ENCODE measurements at places on chromosomes 13 and 19.

DNA sequence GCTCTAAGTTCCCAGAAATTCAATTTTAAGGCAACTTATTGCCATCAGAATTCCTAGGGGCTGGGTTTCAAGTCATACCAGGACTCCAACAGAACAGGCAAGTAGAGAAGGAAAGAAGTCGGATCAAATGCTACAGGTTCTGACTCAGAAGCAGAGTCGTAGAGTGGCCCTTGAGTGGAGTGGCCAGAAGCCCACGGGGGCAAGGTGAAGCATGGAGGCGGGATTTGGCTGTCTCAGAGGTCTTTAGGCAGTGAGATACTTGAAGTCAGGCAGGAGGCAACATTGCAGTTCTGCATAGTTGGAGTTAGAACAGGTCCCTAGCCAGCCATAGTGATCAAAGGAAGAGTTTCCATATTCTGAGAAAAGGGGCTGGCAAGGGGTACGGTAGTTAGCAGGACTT is 111.6 kb downstream of the NHLRC3 start:
- no peak for DNase-seq

DNA sequence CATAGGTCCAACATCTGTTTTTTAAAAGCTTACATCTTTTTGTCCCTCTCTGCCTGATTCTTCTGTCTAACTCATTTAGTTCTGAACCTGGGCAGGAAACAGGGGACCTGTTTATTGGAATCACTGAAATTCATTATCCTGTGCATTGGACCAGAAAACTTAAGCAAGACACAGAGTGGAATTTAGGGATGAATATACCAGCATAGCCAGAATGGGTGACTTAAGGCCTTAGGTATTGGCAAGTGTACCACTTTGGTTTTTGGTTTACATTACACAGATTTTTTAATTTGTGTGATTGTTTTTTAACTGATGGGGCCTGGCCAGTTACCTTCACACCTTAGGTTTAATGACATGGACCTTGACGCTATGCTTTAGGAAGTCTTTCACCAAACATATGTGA is 232.5 kb downstream of the GPC5 start:
- DNase-seq, result no peak

DNA sequence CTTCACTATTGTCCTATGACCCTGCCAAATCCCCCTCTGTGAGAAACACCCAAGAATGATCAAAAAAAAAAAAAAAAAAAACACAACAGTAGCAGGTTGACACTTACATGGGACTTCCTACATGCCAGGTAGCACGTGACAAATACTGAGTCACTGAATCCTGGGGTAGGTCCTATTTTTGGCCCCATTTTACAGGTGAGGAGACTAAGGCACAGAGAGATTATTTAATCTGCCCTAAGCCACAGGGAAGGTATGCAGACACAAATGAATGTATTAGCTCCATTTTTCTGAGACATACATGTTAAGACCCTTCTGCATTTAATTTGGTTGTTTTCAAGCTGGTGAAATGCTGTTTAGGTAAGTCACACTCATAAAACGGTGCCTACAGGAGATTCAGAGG is 15.7 kb downstream of the ZNF575 start:
- no peak for DNase-seq

DNA sequence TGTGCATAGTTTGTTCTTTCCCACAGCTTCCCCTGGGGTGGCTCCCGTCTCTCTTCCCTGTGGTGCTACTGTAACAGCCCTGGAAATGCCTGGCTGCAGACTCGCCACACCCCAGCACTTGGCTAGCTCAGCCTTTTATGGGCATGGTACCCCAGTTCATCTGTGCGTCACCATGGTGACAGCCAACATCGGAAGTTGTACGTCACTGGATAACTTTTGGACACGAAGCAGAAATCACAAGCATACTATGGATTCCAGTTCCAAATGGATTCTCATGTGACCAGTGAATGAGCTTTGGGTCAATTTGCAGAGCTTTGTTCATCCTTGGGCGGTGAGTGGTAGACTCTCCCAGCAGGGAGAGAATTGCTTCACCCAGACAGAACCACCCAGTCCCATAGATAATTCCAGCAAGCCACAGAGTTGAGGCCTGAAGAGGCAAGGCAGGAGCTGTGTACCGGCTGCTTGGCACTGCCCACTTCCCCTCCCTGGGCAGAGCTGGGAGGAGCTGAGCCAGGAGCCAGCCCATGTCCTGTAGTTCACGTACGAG is 54.4 kb downstream of the COL4A2 start:
- no peak for DNase-seq

- DNase-seq, result no peak
These were observed 197.1 kb downstream of the VWA8 start for GRCh38 chr13:41763782-41764181.

DNA sequence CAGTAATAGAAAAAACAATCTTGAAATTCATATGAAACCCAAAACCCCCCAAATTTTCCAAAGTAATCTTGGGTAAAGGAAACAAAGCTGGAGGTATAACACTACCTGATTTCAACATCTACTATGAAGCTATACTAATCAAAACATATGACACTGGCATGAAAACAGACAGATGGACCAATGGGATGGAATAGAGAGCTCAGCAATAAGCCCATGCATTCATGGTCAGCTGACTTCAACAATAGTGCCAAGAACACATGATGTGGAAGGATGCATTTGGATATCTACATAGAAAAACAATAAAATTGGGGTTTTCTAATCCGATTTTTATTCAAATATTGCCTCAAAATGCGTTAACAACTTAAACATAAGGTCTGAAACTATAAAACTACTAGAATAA is 32.2 kb upstream of the ZNF766 start:
- no peak for DNase-seq

DNA sequence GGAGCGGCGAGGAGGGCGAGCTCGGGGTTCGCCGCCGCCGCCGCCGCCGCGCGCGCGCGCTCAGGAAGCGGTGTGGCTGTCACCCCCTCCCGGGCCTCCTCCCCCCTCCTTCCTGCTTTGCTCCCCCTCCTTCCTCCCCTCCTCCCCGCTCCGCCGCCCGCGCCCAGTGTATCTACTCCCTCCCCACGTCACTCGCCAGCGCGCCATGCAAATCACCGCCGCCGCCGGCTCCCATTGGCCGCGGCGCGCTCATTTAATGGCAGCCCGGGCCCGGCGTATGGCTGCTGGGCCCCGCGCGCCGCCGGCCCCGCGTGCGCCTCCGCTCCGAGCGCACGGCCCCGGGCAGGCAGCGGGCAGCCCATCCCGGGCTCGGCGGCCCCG is 335 bp upstream of the SOX1 start:
- DNase-seq, result peak; percentile 97

- DNase-seq, result no peak
These were observed 21.8 kb upstream of the ZNF30 start for GRCh38 chr19:34904664-34905527.

GRCh38 chr13:49342454-49342853 is 94.7 kb downstream of the CDADC1 start:
- DNase-seq, result no peak

- DNase-seq, result no peak
These were observed 11.2 kb downstream of the IL17D start for GRCh38 chr13:20714563-20715329.

DNA sequence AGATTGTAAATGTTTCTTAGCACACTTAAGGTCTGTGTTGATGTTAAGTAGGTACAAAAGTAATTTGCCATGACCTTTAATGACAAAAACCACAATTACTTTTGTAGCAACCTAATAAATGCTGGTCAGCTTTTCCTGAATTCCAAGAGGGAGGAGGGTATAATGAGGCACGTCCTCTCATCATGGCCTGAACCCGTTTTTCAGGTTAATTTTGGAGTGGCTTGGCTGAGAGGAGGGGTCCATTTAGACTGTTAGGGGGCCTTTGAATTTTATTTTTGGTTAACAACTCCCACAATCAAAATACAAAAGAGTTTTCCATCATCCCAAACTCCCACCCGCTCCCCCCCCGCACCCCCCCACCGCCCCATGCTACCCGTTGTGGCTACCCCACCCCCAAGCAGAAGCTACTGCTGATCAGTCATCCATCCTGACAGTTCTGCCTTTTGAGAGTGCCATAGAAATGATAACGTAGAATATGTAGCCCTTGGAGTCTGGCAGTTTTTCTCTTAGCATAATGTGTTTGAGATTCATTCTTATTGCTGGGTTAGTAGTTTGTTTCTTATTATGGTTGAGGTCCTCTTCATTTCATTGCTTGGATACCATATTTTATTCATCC is 14.4 kb upstream of the PLEKHF1 start:
- DNase-seq, result no peak

DNA sequence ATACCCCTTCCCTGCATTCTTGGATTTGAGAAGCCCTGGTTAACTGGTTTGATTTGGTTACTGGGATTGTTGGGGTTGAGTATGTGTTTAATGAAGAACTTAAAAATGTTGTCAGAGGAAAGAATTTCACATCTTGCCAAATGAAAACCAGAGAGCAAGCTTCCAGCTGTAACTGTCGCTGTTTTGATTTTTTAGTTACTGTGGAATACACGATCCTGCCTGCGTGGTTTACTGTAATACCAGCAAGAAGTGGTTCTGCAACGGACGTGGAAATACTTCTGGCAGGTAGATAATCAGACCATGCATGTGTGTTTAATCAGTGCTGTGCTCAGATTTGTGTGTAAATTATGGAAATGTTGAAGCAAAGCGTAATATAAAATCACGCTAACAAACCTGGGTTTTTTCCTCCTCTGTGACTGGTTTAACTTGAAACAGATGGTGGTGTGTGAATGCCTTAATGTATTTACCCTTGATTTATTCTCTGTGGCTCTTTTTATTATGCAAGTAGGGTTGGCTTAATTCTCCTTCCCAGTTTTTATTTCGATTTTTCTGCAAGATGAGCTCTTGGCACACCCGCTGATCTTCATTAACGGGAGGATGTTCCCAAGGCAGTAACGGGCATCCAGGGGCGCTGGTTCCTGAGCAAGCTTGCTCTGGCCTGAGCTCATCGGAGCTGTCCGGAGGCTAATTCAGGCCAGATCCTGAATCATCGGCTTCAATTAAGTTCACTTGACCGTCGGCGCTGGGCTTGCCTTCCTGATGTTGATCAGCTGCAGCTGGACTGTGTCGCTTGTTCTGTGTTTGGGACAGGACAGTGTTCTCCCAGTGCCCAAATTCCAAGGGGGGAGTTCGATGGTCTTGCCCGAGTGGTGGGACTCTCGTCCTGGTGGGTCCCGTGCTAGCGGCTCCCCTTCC is 16.0 kb downstream of the UPF1 start:
- no peak for DNase-seq

- DNase-seq, result no peak
These were observed 1.0 kb downstream of the IRF2BP1 start for GRCh38 chr19:45884682-45885555.

DNA sequence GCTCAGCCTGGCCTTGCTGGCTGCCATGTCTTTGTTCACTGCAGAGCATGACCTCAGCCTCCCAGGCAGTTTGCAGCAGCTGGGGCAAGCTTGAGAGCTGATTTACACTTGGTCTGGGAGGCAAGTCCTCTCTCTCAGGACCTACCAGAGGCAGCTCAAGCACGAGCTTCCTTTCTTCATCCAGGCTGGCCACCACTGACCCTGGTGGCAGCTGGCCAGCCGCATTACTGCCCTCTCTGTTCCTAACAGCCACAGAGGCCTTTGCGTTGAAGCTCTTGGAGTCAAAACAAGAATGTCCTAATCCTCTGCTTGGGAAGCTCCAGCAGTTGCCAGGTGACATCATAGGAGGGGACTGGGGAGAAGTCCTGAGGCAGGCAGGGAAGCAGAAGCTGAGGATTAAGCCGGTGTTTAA is 85.7 kb downstream of the NUFIP1 start:
- DNase-seq, result no peak

DNA sequence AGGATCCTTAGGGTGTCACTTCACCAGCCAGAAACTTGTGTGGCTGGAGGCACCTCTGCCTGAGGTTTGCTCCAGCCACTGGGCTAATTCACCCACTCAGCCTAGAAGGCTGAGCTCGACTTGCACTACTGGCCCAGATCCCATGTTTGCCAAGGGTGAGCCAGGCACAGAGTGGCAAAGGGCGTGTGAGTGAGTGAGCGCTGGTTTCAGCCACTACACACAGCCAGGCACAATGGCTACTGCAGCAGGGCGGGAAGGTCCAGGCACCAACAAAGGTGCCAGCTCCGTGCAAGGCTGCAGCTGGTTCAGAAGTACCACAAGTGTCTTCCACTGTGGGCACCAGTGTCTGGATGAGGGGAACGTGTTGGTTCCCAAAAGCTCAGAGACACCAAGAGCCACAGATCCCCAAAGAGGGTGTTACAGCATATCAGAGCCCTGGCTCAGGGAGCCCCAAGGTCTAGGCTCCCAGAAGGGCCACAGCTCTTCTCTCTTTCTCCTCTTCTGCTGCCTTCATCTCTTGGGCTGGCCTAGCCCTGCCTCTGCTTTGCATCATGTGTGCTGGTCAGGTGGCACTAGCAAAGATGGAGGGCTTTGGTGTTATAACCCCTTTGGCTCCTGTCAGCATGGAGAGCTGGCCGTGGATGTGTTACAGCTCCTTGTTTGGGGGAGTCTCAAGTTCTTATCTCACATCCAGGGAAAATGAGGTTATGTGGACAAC is 736.3 kb upstream of the KLHL1 start:
- no peak for DNase-seq

DNA sequence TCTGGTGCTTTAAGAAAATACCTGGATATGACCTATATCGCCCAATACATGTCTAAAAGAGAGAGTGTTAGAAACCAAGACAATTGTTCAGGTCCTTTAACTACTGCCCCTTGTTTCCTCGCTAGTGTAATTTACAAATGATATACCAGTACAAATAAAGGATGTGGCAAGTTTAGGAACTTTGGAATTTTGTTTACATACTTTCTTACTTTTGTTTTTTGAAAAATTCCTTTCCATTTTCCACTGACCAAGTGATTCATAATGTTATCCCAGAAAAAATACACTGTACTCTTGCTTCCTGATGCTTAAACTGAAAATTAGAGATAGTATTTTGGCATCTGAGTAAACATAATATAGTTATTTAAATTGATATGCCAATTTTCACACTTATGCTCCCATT is 96.8 kb upstream of the CSNK1A1L start:
- DNase-seq, result no peak

DNA sequence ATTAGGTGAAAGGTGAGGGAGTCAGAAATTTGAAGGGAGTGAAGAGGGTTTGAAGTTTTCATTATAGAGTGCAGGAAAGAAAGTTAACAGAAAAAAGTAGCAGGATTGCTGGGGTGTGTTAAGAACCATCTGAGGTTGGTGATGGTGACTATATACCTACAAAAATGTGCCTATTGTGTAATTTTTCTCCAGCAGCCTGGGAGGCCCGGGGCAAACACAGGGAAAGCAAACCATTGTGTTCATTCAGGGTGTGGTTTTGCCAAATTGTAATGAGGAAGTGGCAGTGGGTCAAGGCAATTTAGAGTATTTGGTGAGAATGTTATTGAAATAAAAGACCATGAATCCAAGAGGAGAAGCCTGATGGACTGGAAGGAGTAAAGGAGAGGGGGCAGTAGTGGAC is 8.2 kb upstream of the SUCLA2 start:
- DNase-seq, result no peak

GRCh38 chr13:85616275-85616674 is 182.9 kb downstream of the SLITRK6 start:
- DNase-seq, result no peak

DNA sequence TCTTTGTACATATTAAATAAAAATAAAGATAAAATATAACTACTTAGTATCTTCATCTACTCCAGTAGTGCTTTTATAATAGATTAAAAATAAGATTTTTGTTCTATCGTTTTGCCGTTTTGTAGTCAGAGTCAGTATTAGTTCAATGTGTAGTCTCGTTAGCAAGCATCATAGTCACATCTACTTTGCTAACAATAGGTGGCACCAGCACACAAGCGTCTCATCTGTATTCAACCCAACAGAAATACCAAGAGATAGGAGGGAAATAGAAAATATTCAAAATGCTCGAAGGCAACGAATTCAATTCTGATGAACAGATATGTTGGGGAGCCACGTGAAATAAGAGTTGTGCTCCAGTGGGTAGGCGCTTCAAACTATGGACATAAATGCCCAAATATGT is 21.4 kb upstream of the MICU2 start:
- DNase-seq, result peak; percentile 20

- peak; percentile 16 for DNase-seq
These were observed 17.5 kb downstream of the NDUFB7 start for GRCh38 chr19:14554382-14554812.

Data from NCI-H2107 (cell line).